ENCODE measurements at places on chromosomes 3 and 15.

GRCh38 chr3:62371720-62372591, 1.4 kb downstream of the FEZF2 start:
- no peak for DNase-seq

DNA sequence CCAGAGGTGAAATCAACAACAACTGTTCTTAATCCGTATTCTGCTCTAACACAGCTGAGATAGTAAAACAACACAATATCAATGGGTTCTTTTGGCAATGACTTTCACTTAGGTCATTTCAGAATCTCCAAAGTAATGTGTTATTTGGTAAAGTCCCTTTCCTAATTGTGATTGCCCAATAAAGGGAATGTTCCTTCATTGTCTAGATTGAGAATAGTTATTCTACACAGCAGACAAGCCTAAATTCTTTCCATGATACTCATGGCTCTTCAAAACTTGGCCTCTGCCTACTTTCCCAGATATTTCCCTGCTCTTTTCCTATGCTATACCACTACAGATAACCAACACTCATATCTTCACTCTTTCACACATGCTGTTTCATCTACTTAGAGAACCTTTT, 219.8 kb downstream of the FMN1 start:
- no peak for DNase-seq

GRCh38 chr3:69504232-69504631, 118.3 kb upstream of the FRMD4B start:
- no peak for DNase-seq

DNA sequence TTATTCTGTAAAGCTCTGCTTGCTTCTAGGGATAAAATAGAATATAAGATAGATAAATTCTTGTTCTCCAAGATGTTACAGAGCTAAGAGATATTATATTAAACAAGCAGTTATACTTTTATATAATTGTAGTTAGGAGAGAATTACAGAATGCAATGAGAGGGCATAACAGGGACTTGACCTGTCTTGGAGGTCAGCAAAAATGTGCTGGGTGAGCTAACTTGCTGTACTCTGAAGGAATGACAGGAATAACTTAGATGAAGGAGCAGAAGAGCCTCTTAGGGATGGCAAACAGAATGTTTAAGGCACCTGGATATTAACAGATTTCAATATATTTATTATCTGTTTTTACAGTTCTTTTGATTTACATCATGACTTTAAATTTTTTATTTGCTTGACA, 33.2 kb downstream of the ZNF654 start:
- DNase-seq = no peak

DNA sequence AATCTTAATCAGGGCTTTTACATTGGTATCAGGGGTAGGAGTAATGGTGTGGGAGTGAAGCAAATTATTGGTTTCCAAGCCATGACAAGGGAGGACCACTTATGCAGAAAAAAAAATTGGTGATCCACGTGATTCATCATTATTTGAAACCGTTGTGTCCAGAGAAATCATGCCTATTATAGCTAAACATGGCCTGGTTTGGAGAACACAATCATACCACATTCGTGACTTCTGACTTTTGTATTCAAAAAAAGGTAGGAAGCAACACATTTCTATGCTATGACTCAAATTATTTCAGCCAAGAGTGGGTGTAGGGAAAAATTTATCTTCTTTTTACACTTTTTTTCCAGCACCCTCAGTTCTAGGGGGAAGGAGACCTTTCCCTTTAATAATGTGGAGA, 924.3 kb upstream of the GBE1 start:
- no peak for DNase-seq

- no peak for DNase-seq
Observed at GRCh38 chr15:92839696-92840095, 60.4 kb upstream of the CHD2 start.

- no peak for DNase-seq
Observed at GRCh38 chr3:171699601-171700000, 110.7 kb downstream of the PLD1 start.

DNA sequence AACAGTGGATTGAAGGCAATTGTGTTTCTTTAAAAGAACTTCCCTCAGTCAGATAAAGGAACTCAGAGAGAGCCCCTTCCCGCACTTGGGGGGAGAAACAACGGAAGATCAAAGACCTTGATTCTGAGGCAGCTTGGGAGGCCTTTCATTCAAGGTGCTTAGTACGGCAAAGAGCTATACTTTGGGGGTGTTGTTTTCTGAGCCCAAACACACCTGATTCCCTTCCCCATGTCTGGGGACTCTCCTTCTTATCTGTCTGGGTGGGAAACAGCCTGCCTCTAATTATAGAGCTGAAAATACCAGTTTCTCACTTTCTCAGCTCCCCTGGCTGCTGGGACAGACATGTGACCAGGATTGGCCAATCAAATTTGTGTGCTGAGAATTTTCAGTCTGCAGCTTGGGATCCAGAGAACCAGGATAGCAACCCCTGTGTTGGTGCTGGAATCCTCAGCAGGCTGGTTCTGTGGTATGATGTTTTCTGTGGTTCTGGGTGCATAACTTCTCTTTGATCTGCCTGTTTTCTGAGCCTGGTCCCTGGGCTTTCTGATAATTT, 19.4 kb upstream of the IQCF6 start:
- DNase-seq = no peak

DNA sequence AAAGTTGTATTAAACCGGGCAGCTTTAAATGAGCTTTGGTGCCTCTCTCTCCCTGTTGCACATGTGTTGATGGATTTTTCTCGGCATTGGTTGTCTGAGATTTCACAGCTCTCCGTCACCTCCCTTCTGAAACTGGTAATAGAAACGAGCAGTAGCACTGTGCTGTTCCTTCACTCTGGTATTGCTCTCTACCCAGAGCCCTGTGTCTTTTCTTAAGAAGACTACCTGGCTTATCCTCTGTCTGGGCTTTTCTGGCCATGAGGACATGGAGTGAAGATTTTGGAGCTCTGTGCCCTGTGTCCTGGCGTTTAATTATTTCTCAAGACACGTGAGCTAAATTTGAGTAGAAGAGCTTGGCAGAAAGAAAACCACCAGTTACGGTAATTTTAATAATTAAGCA, 209.6 kb upstream of the EIF1B start:
- no peak for DNase-seq

DNA sequence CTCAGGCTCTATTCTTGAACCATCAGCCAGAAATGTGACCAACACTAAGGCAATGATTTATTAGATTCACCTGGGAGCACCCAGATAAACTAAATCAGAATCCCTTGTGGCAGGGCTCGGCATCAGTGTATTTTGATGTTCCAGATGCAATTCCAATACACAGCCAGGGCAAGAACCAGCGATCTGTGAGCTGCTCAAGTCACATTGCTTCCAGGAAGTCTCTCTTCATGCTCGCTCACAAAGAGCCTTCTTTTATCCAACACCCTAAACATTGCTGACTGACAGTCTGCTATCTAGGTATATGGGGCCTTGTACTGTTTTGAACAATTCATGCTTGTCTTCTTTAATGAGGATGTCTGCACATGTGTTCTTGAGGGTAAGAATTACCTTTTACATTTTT, 40.9 kb upstream of the GOLGA8J start:
- no peak for DNase-seq

DNA sequence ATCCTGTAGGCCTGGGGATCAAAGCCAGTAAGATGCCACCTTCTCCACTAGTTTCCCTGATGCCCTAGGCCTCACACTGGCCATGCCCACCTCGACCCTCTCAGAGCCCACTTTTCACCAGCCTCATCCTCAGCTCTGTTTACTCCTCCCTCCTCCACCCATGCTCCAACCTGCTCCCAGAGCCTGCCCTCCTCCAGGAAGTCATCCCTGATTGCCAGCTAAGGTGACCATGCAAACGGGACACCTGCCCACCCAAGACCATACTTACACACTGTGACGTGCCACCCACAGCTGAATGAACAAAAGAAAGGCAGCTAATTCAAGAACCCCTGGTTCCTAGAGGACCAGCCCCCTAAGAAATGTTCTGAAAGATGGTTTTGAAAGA, 9.1 kb downstream of the PLCD1 start:
- no peak for DNase-seq

DNA sequence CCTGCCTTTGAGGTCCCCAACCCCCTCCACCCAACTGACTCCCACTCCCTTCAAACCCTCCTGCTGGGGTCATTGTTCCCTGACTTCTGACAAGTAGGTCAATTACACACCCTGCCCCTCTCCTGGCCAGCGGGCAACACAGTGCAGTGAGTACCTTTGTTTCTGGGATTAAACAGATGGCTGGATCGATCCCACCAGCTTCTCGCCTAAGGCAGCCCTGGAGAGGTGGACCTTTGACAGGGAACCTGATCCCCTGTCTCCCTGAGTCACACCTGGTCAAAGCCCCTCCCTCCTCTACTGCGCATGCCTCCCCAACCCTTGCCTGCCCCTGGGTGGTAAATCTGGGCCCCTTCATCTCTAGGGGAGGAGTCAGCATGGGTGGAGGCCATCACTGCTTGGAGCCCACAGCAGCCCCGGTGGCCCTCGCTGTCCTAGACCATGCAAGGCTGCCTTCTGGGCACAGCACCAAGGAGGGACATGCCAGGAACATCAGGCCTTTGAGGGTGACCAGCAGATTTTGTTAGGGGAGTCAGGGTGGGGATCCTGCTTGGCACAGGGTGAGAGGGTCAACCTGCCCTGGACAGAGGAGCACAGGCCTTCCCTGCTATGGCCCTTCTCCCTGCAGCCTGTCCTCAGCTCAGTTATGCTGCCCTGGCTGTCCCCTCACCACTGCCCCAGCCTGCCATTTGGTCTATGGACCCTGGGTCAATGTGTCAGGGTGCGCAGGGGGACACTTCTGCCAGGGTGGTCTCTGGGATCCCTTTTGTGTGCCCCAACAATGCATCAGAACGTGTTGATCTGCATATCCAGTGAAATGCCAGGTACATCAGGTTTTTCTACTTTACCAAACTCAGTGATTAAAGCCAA, 9.8 kb upstream of the PRR23E start:
- DNase-seq = no peak

DNA sequence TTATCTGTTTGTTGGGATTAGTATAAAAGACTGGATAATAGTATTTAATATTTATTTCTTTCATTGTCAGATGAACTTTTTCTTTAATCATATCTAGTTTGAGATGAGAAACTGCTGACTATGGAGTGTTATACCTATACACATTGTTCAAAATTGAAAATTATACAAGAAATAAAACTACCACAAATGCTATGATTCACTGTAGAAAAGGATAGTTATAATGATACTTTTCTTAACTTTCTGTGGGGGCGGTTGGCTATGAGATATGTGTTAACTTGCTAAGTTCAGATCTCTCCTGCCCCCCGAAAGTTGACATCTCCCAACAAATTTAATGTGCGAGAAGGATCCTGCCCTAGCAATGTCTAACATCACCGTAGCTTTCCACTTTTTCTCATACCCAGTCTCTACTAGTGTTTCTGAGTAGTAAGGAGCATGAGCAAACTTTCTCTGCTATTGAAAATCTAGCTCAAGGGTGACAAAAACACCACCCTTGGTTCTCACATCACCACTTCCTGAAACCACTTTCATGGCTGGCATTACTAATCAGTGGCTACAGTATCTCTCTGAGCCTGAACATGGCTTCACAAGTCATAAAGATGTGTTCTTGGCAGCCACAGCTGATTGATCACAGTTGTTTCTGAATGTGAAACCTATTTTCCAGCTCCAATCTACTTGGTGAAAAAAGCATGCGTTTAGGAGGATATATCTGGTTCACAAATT, 15.8 kb upstream of the SAMMSON start:
- no peak for DNase-seq

DNA sequence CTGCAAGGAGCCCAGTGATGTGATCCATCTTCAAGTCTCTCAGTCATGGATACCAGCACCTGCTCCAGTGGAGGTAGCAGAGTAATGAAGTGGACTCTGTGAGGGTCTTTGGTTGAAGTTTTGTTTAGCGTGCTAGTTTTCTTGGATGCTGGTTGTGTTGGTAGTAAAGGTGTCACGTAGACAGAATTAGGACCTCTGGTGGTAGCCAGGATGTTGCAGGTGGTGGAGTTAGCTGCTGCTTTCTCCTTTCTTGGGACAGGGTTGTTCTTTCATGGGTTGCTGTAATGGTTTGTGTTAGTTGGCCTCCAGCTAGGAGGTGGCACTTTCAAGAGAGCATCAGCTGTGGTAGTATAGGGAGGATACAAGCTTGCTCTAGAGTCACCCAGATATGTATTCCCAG, 125.2 kb downstream of the ANXA2 start:
- DNase-seq = no peak

DNA sequence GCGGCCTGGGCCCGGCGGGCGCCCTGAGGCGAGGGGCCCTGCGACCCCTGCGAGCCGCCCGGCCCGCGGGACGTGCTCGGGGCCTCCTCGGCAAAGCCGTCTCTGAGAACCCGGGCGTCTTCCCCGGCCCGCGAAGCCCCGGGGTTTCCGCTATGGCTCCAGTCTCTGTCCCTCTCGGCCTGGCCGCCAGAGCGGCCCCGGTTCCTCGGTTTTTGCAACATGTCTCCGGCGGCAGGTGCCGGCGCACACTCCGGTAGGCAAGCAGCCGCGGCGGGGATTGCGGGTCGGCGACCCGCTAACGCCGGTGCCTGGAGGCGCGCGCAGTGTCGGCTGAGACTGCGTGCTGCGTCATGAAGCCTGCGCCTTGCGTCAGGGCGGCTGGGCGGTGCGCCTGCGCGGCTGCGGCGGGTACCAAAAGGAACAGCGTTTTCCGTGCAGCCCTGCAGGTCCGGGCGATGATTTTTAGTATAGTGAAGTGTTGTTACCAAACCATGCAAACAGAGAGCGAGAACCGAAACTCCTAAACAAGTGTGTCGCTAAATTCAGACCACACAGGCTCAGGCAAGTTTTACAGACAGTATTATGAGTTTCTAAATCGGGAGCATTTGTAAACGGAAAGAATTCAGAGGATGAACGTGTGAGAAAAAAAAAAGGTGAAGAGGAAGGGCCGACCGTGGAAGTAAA, at the start of gene NSMCE3:
Gene NSMCE3 (minus strand): TSS at position 338 of the 684 bp plus-strand sequence. CDS start 117 bp downstream, at position 221.
- DNase-seq = peak; percentile 93

DNA sequence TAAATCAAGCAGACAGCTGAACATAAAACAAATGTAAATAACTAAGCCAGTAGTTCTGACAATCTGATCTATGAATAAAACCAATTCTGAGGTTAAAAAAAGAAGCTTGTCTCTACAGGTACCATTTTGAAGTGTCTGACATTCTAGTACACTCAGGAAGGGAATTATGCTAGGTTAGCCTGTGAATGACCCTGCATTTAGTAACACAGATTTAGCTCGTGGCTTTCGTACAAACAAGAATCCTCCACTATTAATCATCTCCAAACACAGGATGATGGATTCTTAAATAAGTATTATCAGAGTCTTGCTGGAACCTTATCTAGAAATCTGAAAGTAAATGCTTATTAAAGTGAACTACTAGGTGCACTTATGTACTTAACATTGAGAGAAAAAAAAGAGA, 1120.1 kb downstream of the ROBO1 start:
- DNase-seq = no peak

GRCh38 chr3:36282766-36283165, 97.5 kb upstream of the STAC start:
- DNase-seq = no peak

- no peak for DNase-seq
Observed at GRCh38 chr3:110881069-110881468, 190.5 kb upstream of the NECTIN3 start.

DNA sequence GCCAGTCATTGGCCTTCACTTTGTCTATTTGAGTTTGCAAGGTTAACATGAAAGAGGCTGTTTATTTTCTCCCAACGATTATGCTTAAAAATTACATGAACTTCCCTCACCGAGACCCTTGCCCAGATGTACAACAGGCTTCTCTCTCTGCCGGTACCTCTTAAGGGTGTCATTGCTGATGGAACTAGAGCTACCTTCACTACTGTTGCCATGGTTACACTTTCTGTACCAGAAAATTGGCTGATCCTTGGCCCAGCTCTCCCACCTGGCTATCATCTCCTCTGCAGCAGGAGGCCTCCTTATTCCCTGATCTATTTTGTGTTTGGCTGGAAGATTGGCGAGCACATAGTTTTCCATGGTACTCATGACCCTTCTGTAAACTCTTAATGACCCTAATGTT, 24.0 kb upstream of the LIPC start:
- DNase-seq = no peak
